HCT116 (cell line): ENCODE measurements at places on chromosomes 5 and 9. TPM values are rescaled to one million over a fixed set of nuclear protein-coding genes. Genes with fewer than 3 reads are reported as not detected.

The PTGES gene
- total RNA-seq, result 17.2 TPM

The CTSV gene
- total RNA-seq, result 15.5 TPM

The TRPM3 gene
- not detected for total RNA-seq

The IFNA14 gene
- not detected for total RNA-seq

The BRD9 gene
- total RNA-seq, result 54.6 TPM

DNA sequence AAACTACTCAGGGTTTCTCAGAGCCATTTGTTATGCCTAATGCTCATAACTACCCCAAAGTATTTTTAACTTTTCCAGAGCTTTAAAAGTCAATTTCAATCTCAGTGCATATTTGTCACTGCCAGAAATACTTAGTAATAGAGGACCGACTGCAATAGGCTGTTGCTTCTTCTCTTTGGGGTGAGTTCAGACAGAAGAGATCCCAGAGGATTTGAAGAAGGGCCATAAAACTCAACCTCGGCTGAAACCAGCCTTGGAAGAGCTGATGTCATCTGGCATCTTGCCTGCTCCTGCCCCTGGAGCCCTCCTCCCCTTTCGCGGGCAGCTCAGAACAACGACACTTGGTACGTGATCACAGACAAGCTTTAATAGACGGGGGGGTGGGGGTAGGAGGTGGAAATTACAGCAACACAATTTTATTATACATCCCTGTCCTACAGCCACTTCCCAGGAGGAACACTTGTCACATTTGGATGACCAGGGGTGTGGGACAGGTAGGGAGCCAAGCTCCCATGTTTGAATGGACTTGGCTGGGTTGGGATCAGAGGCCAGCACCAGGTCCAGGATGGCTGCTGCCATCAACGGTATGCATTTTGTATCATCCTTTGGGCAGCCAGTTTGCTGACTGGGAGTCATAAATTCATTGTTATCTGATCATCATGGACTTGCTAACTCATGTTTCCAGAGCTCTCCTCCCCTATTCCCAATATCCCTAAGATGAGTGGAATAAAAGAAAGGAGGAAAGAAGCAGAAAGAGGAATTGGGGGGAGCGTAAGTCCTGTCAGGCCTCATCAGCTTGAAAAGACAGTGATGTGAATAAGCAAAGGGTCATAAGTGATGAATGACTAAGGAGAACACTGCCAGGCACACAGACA, 186.6 kb upstream of the PANK3 start:
- H3K27me3 ChIP-seq, result peaks cover 43% of the 10 kb centered on the region
- no peaks in the 10 kb centered on the region for H3K36me3 ChIP-seq
- H3K4me1 ChIP-seq, result no peaks in the 10 kb centered on the region
- no peak overlapping the region for H3K4me3 ChIP-seq

GRCh38 chr5:109929376-109929775, 239.6 kb downstream of the MAN2A1 start:
- H3K4me3 ChIP-seq, result no peak overlapping the region
- H3K36me3 ChIP-seq, result no peaks in the 10 kb centered on the region

DNA sequence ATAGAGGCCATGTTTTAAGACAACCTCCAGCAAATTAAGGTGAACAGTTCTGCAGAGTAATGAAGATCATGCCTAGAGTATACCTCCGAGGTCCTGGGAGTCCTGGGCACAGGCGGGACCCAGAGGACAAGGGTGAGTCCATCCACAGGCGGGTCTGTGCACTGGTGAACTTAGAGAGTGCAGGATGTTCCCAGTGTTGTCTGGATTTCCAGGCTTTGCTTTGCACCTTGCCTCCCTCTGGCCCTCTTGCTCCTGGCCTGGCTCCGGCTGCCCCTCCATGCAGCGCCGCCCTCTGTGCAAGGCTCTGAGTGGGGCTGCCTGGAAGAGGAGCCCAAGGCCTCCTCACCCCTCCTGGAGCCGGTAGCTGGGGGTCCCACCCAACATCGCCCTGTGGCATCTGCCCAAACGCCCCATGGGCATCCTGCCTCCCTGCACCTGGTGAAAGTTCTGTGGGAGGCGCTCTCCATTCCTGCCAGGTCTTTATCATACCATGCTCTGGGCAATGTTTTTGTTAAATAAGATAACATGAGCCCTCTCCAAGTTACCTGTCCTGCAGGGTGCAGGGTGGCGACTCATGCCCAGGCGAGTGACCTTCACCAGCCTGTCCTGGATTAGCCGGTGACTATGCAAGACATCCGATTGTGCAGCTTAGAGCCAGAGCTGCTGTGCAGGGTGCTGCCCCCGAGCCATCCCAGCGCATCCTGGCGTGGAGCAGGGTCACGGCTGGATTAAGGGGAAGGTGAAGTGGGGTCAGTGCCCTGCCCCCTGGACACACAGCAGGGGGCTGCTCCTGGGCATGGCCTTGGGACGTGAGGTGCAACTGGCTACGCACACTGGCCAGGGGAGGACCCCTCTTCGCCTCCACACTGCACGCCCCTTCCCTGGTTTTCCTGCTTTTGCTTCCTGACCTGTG, 41.3 kb upstream of the LPCAT1 start:
- peaks cover 8% of the 10 kb centered on the region; the same call in 1 of the 2 replicates for H3K27me3 ChIP-seq
- no peak overlapping the region for H3K27ac ChIP-seq
- peaks cover 11% of the 10 kb centered on the region for H3K4me1 ChIP-seq

DNA sequence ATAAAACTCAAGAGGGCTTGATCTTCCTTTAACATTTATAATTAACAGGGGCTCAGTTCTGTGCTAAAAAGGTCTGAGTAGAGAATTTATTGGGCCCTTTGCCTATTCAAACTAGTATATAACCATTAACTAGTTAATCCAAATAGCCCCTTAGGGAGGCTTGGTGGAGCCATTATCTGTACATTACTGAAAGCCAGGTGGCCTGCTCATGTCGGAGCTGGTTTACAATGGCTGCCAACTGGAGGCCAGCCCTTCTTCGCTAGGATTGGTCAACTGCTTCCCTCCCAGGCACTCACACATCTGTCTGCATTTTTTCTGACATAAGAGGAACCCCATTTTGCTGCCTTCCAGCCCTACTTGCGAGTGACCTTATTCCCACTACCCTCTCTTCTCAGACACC, 30.4 kb upstream of the NDFIP1 start:
- H3K36me3 ChIP-seq, result no peaks in the 10 kb centered on the region
- no peak for DNase-seq
- H3K27ac ChIP-seq, result no peak overlapping the region

DNA sequence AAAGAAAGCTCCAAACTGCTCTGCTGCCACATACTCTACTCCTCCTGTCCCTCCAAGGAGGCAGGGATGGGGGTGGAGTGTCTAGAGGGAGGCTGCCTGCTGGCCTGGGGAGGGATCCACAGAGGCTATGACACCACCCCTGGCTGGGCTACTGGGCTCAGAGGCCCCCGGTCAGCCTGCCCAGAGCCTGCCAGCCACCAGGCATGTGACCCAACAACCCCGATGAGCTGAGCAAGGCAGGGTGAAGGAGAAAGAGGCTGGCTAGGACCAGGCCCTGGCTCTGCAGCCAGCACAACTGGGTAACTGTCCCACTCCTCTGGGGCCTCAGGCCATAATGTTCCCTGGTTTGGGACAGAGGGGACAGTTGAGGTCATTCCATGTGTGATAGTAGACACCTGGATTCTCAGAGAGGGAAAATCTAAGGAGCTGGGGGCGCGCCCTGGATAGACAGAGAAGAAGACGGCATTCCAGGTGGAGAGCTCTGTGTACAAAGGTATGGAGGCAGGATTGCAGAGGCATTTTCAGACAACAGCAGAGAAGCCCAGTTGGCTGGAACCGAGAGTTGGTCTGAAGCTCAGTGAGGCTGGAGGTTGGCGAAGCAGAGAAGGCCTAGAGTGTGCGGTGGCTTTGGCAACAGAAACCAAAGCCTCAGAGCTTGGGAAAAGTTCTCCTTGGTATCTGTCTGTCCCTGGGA, 33.8 kb upstream of the IL17B start:
- no peak for DNase-seq
- no peak overlapping the region; the same call in 1 of the 2 replicates for H3K27ac ChIP-seq
- no peaks in the 10 kb centered on the region for H3K36me3 ChIP-seq
- H3K27me3 ChIP-seq, result no peaks in the 10 kb centered on the region
- H3K4me3 ChIP-seq, result no peak overlapping the region

DNA sequence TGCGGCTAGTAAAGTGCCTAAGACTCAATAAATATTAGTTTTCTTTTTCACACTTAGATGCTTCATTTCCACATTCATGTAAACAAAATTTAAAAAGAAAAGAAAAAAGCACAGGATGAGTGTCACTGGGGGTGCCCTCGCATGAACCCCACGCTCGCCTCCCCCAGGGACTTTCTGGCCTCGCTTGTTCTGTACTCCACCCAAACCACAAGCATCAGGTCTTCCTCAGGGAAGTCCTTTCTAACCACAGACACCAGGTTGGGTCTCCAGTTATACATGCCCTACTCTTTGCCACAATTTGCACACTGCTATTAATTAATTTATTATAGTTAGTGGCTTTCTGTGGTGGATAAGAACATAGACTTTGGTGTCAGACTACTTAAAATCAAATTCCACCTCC, 92.4 kb downstream of the RORB start:
- H3K27ac ChIP-seq, result no peak overlapping the region
- no peaks in the 10 kb centered on the region for H3K36me3 ChIP-seq
- H3K4me1 ChIP-seq, result no peaks in the 10 kb centered on the region
- H3K27me3 ChIP-seq, result no peaks in the 10 kb centered on the region; the same call in 1 of the 2 replicates
- H3K4me3 ChIP-seq, result no peak overlapping the region
- DNase-seq, result no peak

- DNase-seq, result peak; percentile 48
- H3K4me1 ChIP-seq, result peaks cover 3% of the 10 kb centered on the region; the same call in 1 of the 2 replicates
- H3K4me3 ChIP-seq, result peak overlapping the region; percentile 73
- H3K36me3 ChIP-seq, result peaks cover 37% of the 10 kb centered on the region
- peak overlapping the region; percentile 70 for H3K27ac ChIP-seq
Observed at GRCh38 chr9:113274474-113275156, 757 bp downstream of the CDC26 start.

DNA sequence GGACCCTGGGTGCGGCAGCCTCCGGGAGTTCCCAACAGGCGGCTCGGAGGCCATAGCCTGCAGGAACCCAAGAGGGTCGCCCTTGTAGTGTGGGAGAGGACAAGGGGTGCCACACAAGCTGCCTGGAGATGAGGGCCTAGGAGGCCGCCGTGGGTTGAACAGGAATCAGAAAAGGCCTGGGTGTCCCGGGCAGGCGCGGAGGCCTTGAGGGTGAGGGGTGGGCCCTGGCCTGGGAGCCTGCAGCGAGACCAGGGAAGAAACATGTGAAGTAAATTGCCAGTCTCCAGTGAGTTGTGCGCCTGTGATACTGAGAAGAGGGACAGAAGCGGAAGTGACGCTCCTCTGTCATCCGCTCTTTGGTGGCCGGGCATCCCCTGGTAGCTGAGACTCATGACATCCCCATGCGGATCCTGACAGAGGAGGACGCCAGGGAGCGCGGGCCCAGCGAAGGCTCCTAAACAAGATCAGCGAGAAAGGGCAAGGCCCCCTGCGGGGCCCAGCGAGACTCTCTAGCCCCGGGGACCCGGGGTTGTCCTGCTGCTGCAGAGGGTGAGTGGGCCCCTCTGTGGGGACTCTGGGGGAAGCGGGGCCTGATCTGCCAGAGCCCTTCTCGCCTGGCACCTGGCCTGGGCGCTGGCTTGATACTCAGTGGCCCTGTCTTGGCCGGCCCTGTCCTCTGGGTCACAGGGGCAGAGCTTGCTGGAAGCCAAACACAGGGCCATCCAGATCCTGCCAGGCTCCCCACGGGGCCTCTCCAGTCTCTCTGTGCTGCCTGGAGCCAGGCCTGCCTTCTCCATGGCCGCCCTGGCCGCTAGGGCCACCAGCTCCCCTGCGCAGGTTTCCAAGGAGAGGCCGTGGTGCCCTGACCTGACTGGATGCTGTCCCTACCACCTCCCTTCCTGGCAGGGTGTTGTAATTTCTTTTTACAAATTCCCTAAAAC, 788.4 kb downstream of the TLE4 start:
- no peak for DNase-seq
- H3K27ac ChIP-seq, result no peak overlapping the region
- H3K4me3 ChIP-seq, result no peak overlapping the region

- H3K27ac ChIP-seq, result no peak overlapping the region
- peaks cover 6% of the 10 kb centered on the region for H3K4me1 ChIP-seq
- no peak overlapping the region for H3K4me3 ChIP-seq
- no peak for DNase-seq
- H3K36me3 ChIP-seq, result no peaks in the 10 kb centered on the region
Observed at GRCh38 chr5:57687596-57687995, 205.0 kb upstream of the ACTBL2 start.

GRCh38 chr5:43161244-43161643, 30.8 kb upstream of the NIM1K start:
- no peak for DNase-seq
- H3K4me3 ChIP-seq, result no peak overlapping the region
- no peak overlapping the region for H3K27ac ChIP-seq
- H3K27me3 ChIP-seq, result no peaks in the 10 kb centered on the region
- no peaks in the 10 kb centered on the region for H3K4me1 ChIP-seq

DNA sequence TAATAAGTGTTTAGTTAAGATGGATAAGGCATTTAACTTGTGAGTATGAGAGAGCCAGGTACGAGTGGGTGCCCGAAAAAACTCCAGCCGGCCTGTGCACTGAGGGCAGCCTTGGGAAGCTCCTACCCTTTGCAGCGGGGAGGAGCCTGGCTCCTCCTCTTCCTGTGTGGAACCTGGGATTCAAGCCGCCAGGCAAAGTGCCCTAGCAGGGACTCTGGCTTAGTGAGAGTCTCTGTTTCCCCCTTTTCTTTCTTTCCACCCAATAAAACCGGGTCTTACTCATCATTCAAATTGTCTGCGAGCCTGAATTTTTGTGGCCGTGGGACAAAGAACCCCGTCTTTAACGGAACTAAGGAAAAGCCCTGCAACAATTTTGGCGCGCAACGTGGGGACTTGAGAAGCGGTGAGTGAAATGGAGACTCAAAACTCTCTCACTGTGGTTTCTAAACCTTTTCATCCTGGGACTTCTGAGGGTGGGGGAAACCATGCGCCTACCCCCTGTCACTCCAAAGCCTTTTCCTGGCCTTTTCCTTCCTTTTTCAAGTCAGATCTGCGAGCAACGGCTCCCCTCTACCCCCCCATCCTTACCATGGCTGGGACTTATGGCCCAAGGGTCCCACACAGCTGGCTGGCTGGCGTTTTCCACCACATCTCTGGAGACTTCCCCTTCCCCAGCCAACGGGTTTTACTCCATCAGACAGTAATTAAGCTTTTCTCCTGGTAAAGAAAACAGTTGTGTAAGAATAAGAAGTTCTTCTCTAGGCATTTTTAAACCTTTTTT, 535.7 kb upstream of the ACO1 start:
- H3K36me3 ChIP-seq, result 0 out of 2 replicates have a peak, but pooled peaks cover 1% of the 10 kb centered on the region
- no peaks in the 10 kb centered on the region for H3K27me3 ChIP-seq
- peak overlapping the region; percentile 67 for H3K4me3 ChIP-seq
- peaks cover 13% of the 10 kb centered on the region; the same call in 1 of the 2 replicates for H3K4me1 ChIP-seq
- H3K27ac ChIP-seq, result peak overlapping the region; percentile 60; the same call in 1 of the 2 replicates

DNA sequence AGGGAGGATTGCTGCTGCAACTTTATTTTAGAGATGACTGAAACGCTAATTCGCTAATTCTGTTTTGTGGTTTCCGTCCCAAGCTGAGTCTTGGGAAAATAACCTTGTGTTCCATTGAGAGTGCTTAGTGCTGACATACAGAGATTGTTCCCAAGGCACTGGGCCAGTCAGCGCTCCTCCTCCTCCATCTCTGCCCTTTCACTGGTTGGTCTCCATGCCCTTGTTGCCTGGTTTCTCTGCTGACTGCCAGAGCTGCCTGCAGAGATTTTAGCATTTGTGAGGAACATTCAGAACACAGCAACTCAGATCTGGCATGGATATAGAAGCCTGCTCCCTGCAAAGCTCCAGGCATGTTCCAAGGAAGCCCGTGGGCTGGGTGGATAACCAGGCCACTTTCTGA, 126.0 kb upstream of the IRX2 start:
- H3K4me1 ChIP-seq, result no peaks in the 10 kb centered on the region
- H3K27me3 ChIP-seq, result no peaks in the 10 kb centered on the region
- no peak overlapping the region for H3K27ac ChIP-seq
- DNase-seq, result no peak
